Upper lobe of left lung (tissue), 6 donors: ENCODE measurements at places on chromosomes 7 and 10.
A peak's percentile ranks its signal among the peaks of the same experiment; 100 is the strongest.

DNA sequence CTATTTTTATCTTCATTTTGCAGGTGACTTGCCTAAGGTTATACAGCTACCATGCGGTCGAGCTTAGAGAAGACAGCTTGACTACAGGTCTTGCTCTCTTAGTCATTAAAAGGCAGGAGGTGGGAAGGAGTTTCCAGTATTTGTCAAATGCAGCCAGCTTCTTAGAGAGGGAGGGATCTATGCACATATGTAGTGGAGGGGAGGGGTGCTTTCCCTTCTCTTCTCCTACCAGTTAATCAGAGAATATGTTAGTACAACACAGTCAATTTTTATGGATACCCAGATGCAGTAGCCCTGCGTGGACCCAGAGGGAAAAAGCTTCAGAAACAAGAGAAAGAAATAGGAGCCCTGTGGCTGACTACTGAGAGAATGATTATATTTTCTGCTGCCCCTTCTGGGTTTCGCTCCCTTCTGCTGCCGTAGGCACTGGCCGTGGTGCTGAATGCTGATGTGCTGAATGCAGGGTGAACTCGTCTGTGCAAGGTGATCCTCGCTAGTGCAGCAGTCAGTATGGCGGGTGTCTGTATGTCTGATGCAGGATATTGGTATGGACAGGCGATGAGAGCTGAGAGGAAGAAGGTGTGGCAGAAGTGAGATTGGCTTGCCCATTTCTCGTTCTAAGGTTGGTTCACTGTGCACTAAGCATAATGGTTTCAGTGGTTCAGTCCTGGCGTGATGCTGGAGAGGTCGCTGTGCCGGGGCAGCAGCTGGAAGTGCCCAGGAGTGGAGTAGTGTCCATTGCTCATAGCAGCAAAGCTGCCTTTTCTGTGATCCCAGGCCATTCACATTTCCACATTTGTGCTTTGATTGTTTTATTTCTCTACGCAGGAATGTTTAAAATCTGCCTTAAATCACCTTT lies 189.2 kb upstream of the PODXL start:
- DNase-seq: no peak
- H3K27ac ChIP-seq: no peak overlapping the region
- H3K4me3 ChIP-seq: no peak overlapping the region
- no peaks in the 10 kb centered on the region for H3K27me3 ChIP-seq

GRCh38 chr10:31774299-31774900 lies 154.2 kb downstream of the ARHGAP12 start:
- H3K4me1 ChIP-seq: no peaks in the 10 kb centered on the region
- no peak overlapping the region for H3K27ac ChIP-seq
- no peaks in the 10 kb centered on the region for H3K27me3 ChIP-seq
- no peak overlapping the region for H3K4me3 ChIP-seq
- no peaks in the 10 kb centered on the region for H3K36me3 ChIP-seq

- H3K36me3 ChIP-seq: no peaks in the 10 kb centered on the region
- H3K4me1 ChIP-seq: peaks cover 5% of the 10 kb centered on the region
- no peak overlapping the region for H3K4me3 ChIP-seq
- peak; percentile 12 for DNase-seq
- no peaks in the 10 kb centered on the region for H3K27me3 ChIP-seq
- H3K27ac ChIP-seq: no peak overlapping the region
Measured at GRCh38 chr7:45682836-45683555, 108.8 kb downstream of the ADCY1 start.

- DNase-seq: no peak
- H3K27ac ChIP-seq: no peak overlapping the region
- no peaks in the 10 kb centered on the region for H3K4me1 ChIP-seq
- H3K27me3 ChIP-seq: no peaks in the 10 kb centered on the region
- H3K4me3 ChIP-seq: no peak overlapping the region
- H3K36me3 ChIP-seq: no peaks in the 10 kb centered on the region
Measured at GRCh38 chr7:49803812-49804211, 30.4 kb downstream of the VWC2 start.

- no peak for DNase-seq
- H3K4me3 ChIP-seq: no peak overlapping the region
- H3K27me3 ChIP-seq: no peaks in the 10 kb centered on the region
- H3K4me1 ChIP-seq: peaks cover 21% of the 10 kb centered on the region
Measured at GRCh38 chr10:113130014-113130641, 180.1 kb downstream of the TCF7L2 start.

- DNase-seq: no peak
- H3K4me1 ChIP-seq: no peaks in the 10 kb centered on the region
- H3K27ac ChIP-seq: no peak overlapping the region
- H3K4me3 ChIP-seq: no peak overlapping the region
- no peaks in the 10 kb centered on the region for H3K36me3 ChIP-seq
Measured at GRCh38 chr10:72490951-72491350, 134.9 kb downstream of the MICU1 start.

DNA sequence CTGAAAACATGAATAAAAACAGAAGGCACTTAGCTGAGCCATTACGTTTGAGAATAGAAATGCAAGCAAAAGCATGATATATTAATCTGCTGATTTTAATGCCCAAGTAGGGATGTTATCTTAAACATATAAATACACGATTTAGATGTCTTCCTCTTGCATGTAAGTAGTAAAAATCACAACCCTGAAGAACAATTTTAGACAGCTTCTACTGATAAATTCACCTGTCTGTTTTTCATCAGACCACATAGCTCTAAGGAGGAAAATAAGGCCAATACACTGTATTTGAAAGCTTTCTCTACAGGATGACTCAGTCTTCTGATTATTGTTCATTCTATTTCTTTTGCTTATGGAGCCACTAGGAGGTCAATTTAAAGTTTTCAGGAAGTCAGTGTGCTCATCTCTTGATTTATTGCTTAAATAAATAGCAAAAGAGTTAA lies 210.9 kb upstream of the CHRM2 start:
- H3K27me3 ChIP-seq: no peaks in the 10 kb centered on the region
- no peaks in the 10 kb centered on the region for H3K36me3 ChIP-seq
- no peak for DNase-seq
- H3K4me3 ChIP-seq: no peak overlapping the region

DNA sequence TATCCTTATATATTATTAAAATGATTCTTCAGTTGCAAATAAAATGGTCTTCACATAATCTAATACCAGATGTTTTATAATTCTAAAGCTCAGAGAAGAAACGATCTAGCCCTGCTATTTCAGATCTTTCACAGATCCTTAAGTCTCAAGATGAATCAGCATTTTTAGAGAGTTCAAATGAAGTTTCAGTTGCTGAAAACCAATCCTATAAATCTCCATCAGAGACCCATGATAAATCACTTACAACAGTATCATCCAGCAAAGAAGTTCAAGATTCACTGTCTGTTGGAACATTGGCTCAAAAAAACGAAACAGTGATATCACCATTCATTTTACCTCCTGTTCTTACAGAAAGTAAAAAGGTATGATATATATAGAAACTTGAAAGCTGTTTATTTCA lies 137.0 kb downstream of the CCDC7 start:
- no peak overlapping the region for H3K4me3 ChIP-seq
- no peak overlapping the region for H3K27ac ChIP-seq
- no peaks in the 10 kb centered on the region for H3K36me3 ChIP-seq
- H3K27me3 ChIP-seq: no peaks in the 10 kb centered on the region
- H3K4me1 ChIP-seq: no peaks in the 10 kb centered on the region

DNA sequence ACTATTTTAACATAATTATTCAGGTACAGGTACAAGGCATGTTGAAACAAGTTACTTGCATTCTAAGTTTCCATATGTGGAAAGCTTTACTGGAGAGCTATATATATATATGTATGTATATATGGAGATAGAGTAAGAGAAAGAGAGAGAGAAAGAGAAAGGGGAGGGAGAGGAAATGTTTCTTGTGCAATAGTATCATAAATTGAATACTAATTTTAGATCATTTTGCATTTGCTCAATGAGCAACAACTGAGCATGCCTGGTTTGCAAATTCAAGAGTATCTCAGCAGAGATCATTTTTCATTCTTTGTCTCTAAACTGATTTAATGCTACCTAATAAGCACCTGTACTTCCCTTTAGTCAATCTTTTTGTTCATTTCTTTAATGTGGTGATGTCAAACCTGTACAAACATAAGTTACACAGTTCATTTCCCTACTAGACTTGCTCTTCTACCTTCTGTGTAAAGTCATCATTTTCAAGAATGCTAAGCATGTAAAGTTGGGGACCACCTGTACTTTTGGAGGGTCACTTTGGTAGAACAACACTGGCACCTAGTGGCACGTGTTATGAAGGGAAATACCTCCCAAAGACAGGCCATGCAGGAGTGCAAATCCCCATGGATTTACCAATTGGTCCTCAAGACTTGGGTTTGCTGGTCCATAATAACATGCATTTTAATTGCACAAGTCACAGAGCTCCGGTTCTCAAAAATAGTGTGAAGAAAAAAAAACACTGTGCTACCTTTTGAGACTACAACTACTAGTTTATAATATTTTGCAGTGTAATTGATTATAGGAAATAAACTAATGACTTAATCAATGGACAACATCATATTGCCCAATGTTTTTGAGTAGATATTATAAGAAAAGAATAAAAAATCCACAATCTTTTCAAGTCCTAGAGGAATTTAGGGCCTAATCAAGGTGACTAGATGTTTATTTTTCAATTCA lies 431.2 kb upstream of the IGFBP3 start:
- H3K27ac ChIP-seq: no peak overlapping the region
- no peaks in the 10 kb centered on the region for H3K27me3 ChIP-seq
- H3K36me3 ChIP-seq: no peaks in the 10 kb centered on the region
- H3K4me1 ChIP-seq: no peaks in the 10 kb centered on the region

GRCh38 chr10:72847681-72848080 lies 45.9 kb upstream of the OIT3 start:
- H3K4me1 ChIP-seq: no peaks in the 10 kb centered on the region
- H3K4me3 ChIP-seq: no peak overlapping the region
- DNase-seq: no peak
- no peaks in the 10 kb centered on the region for H3K27me3 ChIP-seq
- H3K27ac ChIP-seq: no peak overlapping the region

GRCh38 chr10:123136221-123136805 lies 543 bp downstream of the HMX3 start:
- no peak overlapping the region for H3K27ac ChIP-seq
- peaks cover 88% of the 10 kb centered on the region for H3K27me3 ChIP-seq
- peaks cover 46% of the 10 kb centered on the region for H3K4me1 ChIP-seq
- H3K4me3 ChIP-seq: peak overlapping the region; percentile 41
- no peak for DNase-seq

DNA sequence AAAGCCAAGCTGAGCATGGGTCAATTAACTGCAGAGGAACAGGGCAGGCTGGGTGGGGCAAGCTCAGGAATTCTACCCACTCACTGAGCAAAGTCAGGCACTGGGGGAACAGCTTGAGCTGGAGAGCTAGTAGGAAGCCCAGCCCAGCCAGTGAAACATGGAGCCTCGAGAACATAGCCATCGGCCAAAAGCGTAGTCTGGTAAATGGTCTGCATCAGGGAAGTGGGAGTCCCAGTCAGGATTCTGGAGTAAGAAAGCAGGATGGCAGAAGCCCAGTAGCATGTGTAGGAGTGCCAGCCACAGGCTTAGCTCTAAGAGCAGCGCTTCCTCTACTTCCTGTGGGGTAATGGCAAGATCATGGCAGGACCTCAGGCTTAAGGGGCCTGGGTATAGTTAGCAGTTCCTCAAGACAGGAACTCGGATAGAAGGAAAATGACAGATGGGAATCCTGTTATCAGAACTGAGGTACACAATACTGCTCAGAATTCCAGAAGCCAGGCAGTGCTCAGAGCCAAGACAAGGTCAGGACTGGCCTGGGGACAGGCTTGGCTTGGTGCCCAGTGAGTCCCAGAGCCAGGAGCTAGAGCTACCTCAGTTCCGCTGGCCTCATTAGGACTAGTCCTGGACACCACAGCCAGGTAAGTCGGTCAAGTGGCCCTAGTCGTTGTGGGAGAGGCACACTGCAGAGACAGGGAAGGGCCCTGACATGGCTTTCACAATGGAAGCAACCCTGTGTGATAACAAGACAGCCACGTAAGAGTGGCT lies 65.4 kb upstream of the MXI1 start:
- peak; percentile 66 for DNase-seq
- H3K36me3 ChIP-seq: no peaks in the 10 kb centered on the region
- H3K4me1 ChIP-seq: peaks cover 21% of the 10 kb centered on the region
- H3K27ac ChIP-seq: no peak overlapping the region
- no peaks in the 10 kb centered on the region for H3K27me3 ChIP-seq

DNA sequence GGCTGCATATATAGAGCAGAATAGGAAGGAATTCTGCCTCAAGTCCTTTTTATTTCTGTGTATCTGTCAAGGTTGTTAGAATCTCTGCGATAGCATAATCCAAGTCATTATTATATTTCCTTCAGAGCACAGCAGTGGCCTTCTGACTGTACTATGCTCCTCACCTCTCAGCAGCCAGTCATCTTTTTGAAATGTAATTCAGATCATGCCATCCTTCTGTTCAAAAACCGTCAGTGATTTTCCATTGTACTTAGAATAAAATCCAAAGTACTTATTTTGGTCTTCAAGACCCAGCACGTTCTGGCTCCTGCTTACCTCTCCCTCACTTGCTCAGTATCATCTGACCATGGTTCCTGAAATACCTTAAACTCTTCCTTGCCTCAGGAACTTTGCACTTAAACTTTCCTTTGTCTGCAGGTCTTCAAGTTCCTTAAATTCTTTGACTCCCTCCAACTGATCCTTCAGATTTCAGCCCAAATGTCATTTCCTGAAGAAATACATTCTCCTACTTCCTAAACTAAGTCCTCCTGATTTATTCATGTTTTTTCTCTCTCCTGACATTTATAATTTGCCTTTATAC lies 112.4 kb downstream of the ST7 start:
- H3K27ac ChIP-seq: no peak overlapping the region
- no peaks in the 10 kb centered on the region for H3K27me3 ChIP-seq
- no peak for DNase-seq
- H3K4me1 ChIP-seq: peaks cover 21% of the 10 kb centered on the region
- H3K36me3 ChIP-seq: no peaks in the 10 kb centered on the region
- H3K4me3 ChIP-seq: no peak overlapping the region

DNA sequence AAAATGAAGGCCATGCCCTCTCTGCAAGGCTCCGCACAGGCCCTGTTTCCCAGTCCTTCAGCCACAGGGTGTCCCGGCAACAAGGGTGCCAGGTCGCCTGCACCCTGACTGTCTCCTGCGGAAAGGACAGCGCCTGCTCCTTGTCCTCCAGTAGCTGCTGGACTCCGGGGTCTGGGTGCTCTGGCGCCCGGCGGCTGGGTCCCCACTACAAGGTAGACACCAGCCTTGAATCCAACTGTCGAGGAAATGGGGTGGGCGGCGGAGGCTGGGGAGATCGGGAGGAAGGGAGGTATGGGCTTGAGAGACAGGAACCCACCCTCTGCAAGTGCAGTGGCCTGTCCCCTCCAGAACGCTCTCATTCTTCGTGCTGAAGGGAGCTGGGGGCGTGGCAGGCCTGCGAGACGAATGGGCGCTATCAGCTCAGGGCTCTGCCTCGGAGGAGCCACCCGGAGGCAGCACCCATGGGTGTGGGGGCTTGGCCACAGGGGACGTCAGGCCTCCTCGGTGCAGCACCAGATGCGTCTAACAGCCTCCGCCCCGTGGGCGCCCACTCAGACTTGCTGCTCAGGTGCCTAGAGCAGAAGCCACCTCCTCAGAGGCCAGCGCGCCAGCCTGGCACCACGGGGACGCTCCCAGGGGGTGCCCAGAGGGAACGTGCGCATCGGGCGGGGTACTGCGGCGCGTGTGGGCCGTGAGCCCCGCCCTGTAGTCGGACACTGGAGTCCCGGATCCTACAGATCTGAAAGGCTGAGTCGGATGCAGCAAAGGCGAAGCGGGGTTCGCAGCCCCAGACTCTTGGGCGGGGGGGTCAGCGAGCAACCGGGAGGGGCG lies 15.6 kb downstream of the ADAM8 start:
- H3K27me3 ChIP-seq: no peaks in the 10 kb centered on the region
- peak; percentile 69 for DNase-seq
- peak overlapping the region; percentile 98 for H3K4me3 ChIP-seq
- H3K4me1 ChIP-seq: peaks cover 54% of the 10 kb centered on the region
- peak overlapping the region; percentile 96 for H3K27ac ChIP-seq

GRCh38 chr10:49837051-49837478 lies 74.9 kb upstream of the OGDHL start:
- H3K4me1 ChIP-seq: no peaks in the 10 kb centered on the region
- H3K27ac ChIP-seq: no peak overlapping the region
- H3K4me3 ChIP-seq: no peak overlapping the region
- H3K36me3 ChIP-seq: peaks cover 41% of the 10 kb centered on the region
